ENCODE measurements at places on chromosomes 5 and 9.

DNA sequence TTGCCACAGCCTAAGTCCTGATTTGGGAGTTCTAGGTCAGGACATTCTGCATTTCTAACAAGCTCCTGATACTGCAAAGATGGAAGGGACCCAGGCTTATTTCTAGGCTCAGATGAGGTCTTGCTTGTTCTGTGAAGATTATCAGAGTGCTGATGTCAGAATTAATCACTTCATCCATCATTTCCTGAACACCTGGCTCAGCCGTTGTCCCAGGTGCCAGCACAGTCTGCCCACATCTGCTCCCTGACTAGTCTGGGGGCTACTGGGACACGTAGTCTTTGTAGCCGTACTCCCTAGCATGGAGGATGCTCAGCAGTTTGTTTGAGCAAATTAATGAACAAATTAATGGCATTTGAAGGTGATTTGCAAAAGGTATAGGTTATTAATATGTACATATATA, 17.9 kb upstream of the SPINK4 start:
- no peak for DNase-seq

- no peak for DNase-seq
These were observed 183.4 kb downstream of the GAPVD1 start for GRCh38 chr9:125444956-125445506.

- no peak for DNase-seq
These were observed 88.5 kb downstream of the TTLL11 start for GRCh38 chr9:122004589-122004988.

DNA sequence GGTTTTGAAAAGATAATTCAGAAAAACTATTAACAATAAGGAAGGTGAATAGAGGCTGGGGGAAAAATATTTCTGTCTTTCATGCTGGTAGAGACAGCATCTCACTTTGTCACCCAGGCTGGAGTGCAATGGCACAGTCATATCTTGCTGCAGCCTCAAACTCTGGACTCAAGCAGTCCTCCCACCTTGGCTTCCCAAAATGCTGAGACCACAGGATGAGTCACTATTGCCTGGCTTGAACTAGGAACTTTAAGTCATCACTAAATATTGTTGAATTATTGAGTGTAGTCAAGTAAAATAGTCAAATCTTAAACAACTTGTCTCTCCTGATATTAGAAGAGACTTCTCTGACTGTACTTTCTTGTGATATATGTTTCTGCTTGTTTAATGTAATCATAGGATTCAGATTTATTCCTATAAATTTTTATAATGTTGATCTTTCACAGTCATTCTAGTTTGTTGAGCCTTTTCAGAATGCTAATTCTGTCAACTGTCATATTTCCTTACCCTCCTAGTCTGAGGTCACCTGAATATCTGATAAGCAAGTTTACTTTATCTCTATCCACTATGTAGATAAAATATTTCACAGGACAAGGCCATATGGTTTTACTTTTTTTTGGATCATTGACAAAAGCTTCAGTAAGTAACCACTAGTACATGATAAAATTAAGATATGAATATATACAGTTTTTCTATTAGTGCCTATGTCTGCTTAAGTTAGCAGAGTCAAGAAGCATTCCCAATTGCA, 1696.5 kb downstream of the MAT2B start:
- DNase-seq: no peak

GRCh38 chr5:88060194-88060593, 208.5 kb downstream of the TMEM161B start:
- DNase-seq: no peak

- DNase-seq: no peak
These were observed 114.6 kb upstream of the SPOCK1 start for GRCh38 chr5:137613554-137614265.

DNA sequence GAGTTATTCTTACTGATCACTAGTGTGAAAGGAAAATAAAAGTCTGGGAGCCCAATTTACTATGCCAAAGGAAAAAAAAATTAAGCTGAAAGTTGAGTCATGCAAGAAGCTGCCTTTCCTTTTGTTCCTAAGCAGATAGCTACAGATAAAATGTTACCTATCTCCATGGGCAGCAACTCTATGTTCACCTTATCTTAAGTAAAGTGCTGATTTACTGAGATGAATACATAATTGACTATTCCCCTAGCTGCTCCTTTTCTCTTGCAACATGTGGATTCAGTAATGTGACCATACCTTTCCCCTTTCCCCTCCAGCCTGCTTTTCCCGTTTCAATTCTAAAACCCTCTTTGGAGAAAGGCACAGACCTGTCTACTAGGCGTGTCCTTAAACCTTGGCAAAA, 62.7 kb upstream of the NR5A1 start:
- DNase-seq: no peak

GRCh38 chr5:81633891-81634290, 117.0 kb downstream of the SSBP2 start:
- DNase-seq: no peak

GRCh38 chr5:97420646-97421045, 237.6 kb upstream of the RIOK2 start:
- no peak for DNase-seq

- DNase-seq: no peak
These were observed 13.5 kb upstream of the FREM1 start for GRCh38 chr9:14923701-14924100.

DNA sequence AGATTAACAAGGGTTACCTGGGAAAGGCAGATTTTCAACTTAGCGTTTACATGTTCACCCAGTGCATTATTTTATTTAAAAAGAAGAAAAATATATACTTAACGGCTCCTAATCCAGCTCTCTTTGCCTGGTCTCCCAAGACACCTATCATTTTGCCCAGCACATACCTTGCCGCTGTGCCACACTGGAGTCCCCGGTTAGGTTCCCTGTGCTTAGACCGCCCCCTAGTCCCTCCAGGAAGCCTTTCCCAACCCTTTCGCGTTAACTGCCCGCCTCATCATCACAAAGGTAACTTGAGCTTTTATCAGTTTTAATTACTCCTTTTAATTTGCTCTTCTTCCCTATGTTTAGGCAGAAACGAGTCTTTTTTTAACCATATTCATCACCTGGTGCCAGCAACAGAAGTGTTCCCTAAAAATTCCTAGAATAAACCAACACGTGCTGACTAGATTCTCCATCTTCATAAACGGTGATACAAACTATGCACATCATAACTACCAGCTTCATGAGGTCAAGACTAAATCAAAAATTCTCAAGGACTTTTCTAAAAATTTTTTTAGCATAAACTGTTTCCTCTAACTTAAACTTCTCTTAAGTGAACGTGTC, 19.7 kb downstream of the DNAJA1 start:
- no peak for DNase-seq

- DNase-seq: no peak
These were observed 125.6 kb upstream of the DMRT1 start for GRCh38 chr9:715743-716400.

DNA sequence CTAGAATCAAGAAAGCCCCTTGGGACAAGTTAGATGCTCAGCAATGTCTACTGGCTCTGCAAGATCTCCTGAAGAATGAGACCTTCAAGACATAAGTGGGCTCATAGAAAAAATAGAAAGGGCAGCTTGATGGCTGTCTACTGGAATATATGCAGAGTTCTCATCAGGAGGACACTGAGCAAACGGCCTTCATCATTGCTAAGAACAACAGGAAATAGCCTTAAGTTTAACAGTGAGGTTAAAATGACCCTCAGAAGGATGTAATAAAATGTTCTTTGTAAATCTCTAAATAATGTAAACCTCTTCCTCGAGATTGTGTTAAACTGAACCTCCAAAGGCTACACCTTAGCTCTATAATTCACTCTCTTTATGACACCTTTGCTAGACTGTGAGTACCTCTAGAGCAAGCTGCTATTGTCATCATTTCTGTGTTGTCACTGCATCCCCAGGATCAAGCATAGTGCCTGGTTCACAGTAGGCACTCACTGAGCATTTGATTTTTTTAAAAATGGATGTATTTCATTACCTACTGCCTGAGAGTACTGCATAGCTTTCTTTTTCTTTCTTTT, 22.2 kb upstream of the LHFPL2 start:
- no peak for DNase-seq

DNA sequence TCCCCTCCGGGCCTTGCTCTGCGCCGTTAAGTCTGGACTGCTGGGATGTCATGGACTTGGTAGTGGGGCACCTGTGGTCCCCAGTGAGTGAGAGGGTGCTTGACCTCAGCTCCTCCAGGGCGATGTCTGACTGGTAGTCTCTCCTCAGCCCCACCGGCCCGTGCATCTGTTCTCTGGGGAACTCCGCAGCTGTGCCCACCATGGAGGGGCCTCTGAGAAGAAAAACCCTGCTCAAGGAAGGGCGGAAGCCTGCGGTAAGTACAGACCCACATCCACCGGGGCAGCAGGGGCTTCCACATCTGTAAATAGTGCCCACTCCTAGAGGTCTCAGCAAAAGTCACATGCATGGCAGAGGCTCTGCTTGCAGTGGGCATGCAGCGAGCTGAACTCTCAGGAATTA, 52.6 kb upstream of the GARNL3 start:
- DNase-seq: no peak

GRCh38 chr5:6714226-6715041, 1.2 kb downstream of the TENT4A start:
- DNase-seq: no peak

DNA sequence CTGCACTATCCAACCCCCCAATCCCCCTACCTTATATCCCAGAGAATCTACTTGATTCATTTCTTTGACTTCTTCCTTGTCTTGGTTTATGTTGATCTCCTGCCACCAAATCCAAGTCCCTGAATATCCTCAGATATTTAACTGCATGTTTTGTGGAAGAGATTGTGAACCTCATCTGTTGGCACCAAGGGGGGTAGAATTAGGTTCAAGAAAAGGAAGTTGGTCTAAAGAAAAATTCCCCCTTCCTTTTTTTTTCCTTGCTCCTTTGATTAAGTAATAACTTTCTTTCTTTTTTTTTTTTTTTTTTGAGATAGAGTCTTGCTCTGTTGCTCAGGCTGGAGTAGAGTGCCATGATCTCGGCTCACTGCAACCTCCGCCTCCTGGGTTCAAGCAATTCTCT, 526 bp upstream of the CD14 start:
- DNase-seq: no peak

- DNase-seq: no peak
These were observed 185.5 kb downstream of the SMC2 start for GRCh38 chr9:104279535-104280177.

DNA sequence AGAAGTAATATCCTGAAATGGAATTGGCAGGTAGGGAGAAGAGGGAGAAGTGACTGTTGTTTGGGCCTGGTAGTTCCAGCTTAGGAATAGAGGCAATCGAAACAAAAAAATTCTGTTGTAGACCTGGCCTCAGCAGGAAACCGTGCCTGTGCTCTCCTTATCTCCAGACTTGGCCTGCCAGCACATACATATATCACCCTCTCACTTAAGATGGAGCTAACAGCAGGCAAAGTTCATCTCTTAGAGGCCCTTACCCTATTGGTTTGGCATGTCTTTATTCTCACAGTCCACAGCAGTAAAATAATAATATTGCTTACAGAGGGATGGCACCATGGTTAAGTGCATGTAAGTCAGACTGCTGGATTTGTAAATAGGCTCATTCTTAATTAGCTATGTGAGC, 19.6 kb upstream of the TNC start:
- DNase-seq: no peak

DNA sequence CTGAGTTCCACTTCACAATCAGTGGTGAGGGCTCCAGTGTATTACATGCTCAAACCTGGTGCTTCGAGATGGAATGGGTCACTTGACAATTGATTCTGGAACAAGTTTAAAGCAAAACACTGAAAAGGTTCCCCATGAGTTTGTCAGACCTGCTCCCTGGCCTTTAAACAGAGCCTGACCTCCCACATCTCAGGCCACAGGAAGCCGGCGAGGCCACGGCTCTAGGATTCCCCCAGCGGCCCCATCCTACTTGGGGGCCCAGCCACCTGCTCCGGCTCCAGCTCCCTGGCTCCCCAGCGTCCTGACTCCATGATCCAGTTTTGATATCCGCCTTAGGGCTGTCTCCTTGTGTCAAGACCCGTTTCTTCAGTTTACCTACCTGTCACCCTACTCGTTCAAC, 62.0 kb downstream of the TTLL11 start:
- DNase-seq: no peak

GRCh38 chr5:171149333-171149732, 159.7 kb upstream of the TLX3 start:
- no peak for DNase-seq

DNA sequence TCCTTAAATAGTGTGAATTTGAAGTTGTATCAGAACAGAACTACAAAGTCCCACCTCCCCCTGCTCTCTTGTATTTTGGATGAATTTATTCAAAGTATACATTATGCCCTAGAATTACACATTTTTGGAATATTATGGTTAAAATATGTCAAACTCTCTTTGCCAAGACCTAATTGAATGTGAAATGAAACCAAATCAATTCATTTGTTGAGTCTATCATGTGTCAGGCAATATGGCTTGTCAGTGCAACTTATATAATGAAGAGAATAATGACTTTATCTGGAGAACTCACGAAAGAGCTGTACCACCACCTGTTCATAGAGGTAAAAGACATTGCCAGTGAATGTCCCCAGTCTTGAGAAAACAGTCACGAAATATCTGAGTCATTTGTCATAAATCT, 106.8 kb downstream of the TUSC1 start:
- DNase-seq: no peak

DNA sequence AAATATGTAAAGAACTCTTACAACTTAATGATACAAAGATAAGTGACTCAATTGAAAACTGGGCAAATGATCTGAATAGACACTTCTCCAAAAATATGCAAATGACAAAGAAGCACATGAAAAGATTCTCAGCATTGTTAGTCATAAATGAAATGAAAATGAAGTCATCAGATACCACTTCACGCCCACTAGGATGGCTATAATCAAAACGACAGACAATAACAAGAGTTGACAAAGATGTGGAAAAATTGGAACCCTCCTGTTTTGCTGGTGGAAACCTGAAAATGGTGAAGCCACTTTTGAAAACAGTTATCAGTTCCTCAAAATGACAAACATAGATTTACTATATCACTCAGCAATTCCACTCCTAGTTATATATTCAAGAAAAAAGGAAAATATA, 7.9 kb upstream of the SYK start:
- no peak for DNase-seq

- no peak for DNase-seq
These were observed 278.4 kb upstream of the IRX1 start for GRCh38 chr5:3317051-3317795.

DNA sequence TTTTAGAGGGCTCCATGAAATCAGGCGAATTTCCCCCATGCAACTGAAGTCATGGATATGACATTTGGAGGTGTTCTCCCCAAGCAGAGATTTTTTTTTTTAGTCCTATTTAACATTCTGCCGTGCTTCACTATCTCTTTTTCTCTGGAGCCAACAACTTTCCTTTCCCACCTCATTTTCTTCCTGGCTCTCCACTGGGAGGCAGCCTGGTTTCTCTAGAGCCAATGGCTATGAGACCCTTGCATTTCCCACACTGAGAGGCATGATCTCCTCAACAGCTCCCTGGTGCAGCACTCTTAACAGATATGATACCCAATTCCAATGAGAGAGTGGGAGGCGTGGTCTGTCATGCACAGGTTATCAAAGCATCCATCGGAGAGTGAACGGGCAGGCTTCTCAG, 310.8 kb downstream of the DRD1 start:
- no peak for DNase-seq

DNA sequence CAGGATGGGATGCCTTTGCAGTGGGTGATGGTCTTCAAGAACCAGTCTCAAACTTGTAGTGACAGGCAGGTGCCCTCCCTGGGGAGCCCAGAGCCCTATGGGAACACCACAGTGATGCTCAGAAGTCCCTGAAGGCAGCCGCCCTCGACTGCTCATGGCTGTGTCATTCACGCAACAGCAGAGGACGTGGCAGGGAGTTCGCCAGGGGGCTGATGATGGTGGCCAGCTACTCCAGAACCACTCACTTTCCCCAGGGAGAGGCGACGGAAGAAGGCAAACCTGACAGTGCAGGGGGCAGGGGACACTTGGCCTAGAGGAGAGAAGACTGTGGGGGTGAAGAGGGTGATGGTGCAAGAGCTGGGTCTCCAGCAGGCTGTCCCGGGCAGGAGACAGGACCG, 4.0 kb downstream of the IL13 start:
- no peak for DNase-seq

All from stimulated activated CD4-positive, alpha-beta T cell treated with anti-CD3 and anti-CD28 coated beads, TNF-alpha, amount 100 ng/mL, for 24 hours (primary cell).